ENCODE measurements at places on chromosomes 1 and 21.
A peak's percentile ranks its signal among the peaks of the same experiment; 100 is the strongest.

- no peak for DNase-seq
These were observed 485.4 kb upstream of the PRMT6 start for GRCh38 chr1:106571109-106571508.

- no peak for DNase-seq
These were observed 12.3 kb upstream of the IL22RA1 start for GRCh38 chr1:24155011-24155782.

DNA sequence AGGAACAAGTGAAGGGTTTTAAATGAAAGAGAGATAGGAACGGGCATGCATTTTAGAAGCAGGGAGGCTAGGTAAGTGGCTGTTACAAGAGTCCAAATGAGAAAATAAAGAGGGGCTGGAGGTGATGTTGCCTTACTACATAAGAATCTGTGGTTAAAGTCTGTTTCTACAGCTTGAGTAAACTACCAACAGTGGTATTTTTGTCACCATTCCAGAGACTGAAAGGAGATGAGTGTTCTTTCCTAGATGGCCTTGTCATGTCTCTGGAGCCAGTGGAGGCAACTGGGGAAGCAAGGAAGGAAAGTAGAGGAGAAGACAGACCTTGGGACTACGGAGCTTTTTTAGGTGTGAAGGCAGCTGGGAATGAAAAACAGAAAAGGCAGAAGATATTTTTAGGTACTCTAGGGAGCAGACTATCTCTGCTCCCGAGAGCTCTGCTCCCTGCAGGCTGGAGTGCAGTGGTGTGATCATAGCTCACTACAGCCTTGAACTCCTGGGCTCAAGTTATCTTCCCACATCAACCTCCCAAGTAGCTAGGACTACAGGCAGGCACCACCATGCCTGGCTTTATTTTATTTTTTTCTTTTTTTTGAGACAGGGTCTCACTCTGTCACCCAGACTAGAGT is 12.2 kb downstream of the HDAC1 start:
- no peak for DNase-seq

DNA sequence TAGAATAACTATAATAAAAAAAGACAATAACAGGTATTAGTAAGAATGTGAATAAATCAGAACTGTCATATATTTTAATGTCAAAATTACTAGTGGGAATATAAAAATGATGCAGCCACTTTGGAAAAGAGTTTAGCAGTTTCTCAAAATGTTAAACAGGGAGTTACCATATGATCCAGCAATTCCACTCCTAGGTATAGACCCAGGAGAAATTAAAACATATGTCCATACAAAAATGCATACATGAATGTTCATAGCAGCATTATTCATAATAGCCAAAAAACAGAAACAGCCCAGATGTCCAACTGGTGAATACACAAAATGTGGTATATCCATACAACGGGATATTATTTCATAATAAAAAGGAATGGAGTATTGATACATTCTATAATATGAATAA is 71.6 kb downstream of the NVL start:
- DNase-seq, result no peak

DNA sequence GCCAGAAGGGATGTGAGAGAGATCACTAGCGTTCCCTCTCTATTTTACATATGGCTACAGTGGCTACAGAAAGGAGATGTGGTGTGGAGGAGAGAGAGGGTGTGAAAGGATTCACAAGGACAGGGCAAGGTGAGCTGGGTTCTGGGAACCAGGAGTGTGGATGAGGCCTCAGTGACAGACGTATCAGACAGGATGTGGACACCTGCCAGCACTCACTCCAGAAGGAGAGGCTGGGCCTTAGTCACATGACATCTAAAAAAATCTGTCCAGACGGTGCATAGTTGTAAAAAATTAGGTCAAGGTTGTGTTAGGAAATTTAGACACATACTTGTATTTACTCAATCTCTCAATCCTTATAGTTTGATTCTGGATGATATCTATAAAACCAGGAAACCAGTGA is 10.6 kb downstream of the TRIM67 start:
- DNase-seq, result no peak

GRCh38 chr1:40633931-40634376 is 31.5 kb downstream of the RIMS3 start:
- no peak for DNase-seq

GRCh38 chr1:115977499-115978258 is 1.4 kb downstream of the SLC22A15 start:
- no peak for DNase-seq

DNA sequence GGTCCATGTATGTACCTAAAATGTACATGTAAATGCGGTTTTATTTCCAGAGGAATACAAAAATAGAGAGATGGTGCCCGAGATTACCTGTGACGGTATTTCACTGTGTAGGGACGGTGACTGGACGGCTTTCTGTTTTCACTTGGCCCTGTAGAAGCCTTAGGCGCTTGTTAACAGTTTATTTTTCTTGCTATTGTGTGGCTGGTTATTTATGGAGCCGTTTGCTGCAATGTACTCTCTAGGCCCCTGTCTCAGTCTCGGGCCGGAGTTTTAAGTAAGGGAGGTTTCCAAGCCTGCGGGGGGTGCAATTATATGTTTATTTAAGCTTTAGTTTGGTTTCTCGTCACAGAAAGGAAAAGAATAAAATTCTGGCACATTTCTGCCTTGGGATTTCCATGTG is 413 bp downstream of the EFCAB7 start:
- DNase-seq, result no peak

DNA sequence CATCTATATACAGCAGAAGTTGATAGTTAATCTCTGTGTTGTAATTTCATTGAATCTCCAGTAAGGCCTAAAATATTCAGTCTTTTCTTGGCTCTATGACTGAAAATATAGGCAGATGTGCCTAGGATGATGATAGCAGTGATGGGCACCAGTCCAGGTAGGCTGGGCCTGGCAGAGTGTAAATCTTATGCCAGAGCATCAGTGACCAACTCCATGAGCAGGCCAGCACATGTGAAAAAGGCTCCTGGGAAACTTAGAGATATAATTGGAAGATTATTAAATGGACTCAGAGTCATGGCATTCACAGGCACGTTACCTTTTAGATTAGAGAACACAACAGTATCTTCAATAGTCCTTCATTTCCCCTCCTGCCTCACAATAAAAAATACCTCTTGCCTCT is 20.7 kb upstream of the CYYR1 start:
- DNase-seq, result no peak

DNA sequence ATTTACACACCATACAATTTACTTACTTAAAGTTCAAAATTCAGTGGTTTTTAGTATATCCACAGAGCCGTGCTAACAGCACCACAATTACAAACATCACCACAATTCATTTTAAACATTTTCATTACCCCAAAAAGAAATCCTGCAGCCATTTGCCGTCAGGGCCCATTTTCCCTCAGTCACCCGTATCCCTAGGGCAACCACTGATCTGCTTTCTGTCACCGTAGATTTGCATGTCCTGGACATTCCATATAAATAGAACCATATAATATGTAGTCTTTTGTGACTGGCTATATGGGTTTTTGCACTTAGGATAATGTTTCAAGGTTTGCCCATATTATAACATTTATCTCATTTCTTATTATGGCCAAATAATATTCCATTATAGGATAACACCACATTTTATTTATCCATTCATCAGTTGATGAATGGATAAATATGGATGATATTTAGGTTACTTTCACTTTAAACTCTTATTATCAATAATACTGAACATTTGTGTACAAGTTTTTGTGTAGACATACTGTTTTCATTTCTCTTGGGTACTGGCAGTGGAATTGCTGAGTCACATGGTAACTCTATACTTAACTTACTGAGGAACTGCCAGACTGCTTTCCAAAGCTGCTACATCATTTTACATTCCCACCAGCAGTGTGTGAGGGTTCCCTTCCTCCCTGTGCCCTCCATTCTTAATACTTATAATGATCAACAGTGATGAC is 68.9 kb downstream of the ST3GAL3 start:
- no peak for DNase-seq

- no peak for DNase-seq
These were observed 69.6 kb downstream of the COLGALT2 start for GRCh38 chr1:183967914-183968313.

- no peak for DNase-seq
These were observed 274.8 kb upstream of the RUNX1 start for GRCh38 chr21:35323947-35324346.

GRCh38 chr1:114078116-114078515 is 75.6 kb downstream of the SYT6 start:
- no peak for DNase-seq

DNA sequence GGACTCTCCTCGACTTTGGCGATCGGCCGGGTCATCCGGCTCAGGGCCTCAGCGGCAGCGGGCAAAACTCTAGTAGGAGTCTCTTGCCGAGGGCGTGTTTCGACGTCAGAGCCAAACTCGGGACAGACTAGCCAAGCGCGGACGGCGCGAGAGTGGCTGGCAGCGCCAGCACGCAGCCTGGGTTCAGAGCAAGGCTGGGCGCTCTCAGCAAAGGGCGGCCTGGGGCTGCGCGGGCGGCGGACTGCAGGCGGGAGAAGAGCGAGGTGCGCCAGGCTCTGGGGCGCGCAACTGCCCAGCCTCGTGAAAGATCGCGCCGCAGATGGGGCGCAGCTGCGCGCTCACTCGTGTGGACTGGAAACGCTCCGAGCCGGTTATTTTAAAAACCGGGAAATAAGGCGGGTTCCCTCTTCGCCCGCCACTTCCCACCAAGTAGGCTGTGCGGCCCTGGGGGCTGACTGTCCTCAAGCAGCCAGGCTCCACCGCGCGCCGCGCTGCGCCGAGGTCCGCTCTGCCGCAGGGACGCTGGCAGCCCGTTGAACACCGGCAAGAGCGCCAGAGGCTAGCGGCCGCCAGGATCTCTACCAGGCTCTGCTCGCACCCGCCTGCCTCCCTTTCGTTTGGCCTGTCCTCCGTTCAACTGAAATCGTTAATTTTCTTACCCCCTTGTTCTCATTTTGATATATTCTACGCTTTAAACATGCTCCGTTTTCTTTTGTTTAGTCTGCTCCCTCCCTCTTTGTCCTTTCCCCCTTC is 2.4 kb downstream of the ALX3 start:
- DNase-seq, result no peak

GRCh38 chr1:175511496-175511895 is 231.9 kb downstream of the TNR start:
- DNase-seq, result no peak

GRCh38 chr1:200376528-200376927 is 33.3 kb downstream of the ZNF281 start:
- DNase-seq, result no peak

GRCh38 chr1:107820801-107821200 is 144.2 kb downstream of the VAV3 start:
- no peak for DNase-seq

DNA sequence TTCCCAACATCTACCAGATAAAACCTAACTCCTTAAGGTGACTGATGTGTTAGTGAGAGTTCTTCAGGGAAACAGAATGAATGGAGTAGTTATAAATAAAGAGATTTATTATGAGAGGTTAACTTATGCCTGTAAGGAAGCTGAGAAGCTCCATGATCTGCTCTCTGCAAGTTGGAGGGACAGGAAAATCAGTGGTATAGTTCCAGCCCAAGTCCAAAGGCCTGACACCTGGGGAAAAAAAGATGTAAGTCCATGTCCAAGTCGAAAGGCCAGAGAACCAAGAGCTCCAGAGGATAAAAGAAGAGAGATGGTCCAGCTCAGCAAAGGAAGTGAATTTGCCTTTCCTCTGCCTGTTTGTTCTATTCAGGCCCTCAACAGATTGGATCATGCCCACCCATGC is 27.1 kb downstream of the KRTAP24-1 start:
- DNase-seq, result no peak

GRCh38 chr1:97508653-97509218 is 412.1 kb downstream of the DPYD start:
- DNase-seq, result no peak

GRCh38 chr1:67586596-67586995 is 98.4 kb upstream of the GADD45A start:
- DNase-seq, result no peak

- DNase-seq, result no peak
These were observed 188.2 kb downstream of the OMA1 start for GRCh38 chr1:58358346-58358745.

DNA sequence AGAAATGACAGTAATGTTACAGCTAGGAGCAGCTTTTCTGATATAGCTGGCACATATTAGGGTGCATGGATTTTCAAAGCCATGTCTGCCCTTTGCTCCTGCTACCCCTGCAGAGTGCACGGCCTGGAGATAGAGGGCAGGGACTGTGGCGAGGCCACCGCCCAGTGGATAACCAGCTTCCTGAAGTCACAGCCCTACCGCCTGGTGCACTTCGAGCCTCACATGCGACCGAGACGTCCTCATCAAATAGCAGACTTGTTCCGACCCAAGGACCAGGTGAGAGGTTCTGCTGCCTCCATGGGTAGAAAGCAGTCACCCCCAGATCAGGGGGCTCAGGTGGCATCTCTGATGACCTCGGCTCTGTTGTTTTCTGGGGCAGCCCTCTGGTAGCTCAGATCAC is 9.8 kb downstream of the MTARC1 start:
- no peak for DNase-seq

DNA sequence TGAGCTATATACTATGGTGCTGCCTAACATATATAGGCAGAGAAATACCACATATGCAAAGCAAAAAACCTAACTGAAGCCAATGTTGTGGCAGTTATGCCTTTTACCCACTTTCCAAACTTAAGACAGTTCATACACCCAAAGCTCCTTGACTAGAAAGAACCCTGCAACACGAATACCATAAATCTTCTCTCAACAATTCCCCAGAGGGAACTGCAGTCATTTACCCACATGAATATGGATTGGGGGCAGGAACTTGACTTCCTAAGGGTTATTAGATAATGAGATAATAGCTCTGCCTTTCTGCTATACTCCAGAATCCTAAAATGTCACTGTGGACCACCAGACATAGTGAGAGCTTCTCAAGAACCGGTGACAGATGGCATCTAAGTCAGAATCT is 2.9 kb upstream of the ASPM start:
- no peak for DNase-seq

- DNase-seq, result no peak
These were observed 7.6 kb upstream of the SLAMF9 start for GRCh38 chr1:159961636-159962035.

GRCh38 chr1:107643766-107644165 is 321.2 kb downstream of the VAV3 start:
- DNase-seq, result no peak

- DNase-seq, result peak; percentile 2
These were observed 651.6 kb upstream of the ADGRL4 start for GRCh38 chr1:79657951-79658658.

GRCh38 chr1:210233495-210234328 is 1.1 kb downstream of the SERTAD4 start:
- no peak for DNase-seq

DNA sequence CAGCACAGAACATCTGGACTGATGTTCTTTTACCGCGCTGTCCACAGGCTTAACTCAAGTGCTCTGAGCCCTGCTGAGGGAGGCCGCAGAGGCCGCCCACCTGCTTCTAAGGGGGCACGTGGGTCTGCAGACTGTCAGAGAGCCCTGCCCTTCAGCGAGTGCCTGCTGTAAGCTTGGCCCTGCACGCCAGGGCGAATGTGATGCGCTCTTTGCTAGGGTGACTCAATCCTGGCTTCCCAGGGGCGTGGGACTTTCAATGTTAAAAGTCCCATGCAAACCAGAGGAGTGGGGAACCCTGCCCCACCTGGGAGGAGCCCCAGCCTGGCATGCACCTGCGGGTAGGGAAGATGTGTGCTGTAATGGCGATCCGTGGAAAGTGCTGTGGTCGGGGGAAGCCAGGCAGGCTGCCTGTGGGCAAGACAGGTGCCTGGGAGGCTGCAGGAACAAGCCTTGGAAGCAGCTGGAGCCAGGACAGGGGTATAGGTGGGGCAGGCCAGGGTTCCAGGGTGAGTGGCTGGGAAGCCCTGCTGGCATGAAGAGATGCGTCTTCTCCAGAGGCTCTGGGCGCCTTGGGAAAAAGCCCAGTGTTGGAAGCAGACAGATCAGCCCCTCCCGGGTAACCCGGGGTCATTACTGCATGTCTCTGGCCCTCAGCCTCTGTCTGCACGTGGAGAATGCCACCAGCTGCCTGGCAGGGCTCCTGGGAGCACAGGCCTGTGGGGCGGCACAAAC is 594 bp upstream of the PANK4 start:
- no peak for DNase-seq

Measured in iPS DF 6.9 (cell line).